ENCODE measurements at places on chromosomes 1 and 21. TPM values are rescaled to one million over a fixed set of nuclear protein-coding genes. Genes with fewer than 3 reads are reported as not detected.

The AADACL3 gene
- not detected for total RNA-seq

The LRRC71 gene
- not detected for total RNA-seq

The CD2 gene
- total RNA-seq: not detected

The ACTL8 gene
- total RNA-seq: 0.39 TPM

The CLEC20A gene
- not detected for total RNA-seq

Measured in M059J (cell line).